Dorsolateral prefrontal cortex (tissue), 122 donors: ENCODE measurements at places on chromosomes 11 and 22. TPM values are rescaled to one million over a fixed set of nuclear protein-coding genes. Genes with fewer than 3 reads are reported as not detected.

Gene FOLR2
- 4.7 TPM for total RNA-seq

- DNase-seq, result no peak
These were observed 5.5 kb downstream of the ADM start for GRCh38 chr11:10310301-10310841.

Gene MUC6
- not detected for total RNA-seq

DNA sequence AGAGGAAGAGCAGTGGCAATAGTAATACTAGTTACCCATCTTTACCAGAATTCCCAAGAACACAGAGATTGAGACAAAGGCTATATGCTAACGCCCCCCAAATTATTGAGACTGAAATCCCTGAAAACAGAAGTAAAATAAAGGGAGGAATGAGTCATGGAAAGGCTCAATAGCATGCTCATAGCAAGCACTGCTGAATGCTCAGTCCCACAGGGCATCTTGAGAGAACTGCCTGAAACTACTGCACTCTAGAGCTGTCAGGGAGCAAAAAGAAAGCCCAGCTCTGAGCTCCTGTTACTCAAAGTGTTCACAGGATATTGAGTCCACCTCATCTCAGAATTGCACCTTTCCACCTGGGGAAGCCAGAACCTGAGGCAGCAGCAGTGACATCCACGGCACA lies 44.1 kb upstream of the FIBIN start:
- no peak for DNase-seq

DNA sequence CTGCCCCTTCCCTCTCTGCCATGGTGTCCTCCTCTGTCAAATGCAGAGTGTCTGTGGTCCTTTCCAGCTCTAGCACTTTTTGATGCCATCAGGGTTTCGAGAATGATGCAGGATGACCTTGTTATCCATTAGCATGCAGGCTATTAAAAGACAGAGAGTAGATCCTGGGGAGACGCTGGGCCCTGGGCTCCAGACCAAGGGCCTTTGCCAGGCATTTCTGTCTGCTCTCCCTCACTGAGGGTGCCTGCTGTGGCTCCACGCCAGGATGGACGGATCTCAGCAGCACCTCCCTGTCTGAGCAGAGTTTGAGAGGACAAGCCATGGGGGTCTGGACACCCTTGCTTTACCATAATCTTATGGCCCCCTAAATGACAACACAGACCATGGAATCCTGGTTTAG lies 110.8 kb upstream of the CD82 start:
- no peak for DNase-seq

GRCh38 chr22:45893516-45893915 lies 83.4 kb downstream of the WNT7B start:
- DNase-seq, result no peak

Gene PAMR1
- total RNA-seq, result 32.7 TPM

Gene SCUBE1
- 0.46 TPM for total RNA-seq

GRCh38 chr22:31313366-31314147 lies 21.3 kb upstream of the PIK3IP1 start:
- DNase-seq, result no peak

- no peak for DNase-seq
These were observed 74.6 kb downstream of the ADM start for GRCh38 chr11:10379426-10379825.

Gene HIC2
- 8.3 TPM for total RNA-seq

DNA sequence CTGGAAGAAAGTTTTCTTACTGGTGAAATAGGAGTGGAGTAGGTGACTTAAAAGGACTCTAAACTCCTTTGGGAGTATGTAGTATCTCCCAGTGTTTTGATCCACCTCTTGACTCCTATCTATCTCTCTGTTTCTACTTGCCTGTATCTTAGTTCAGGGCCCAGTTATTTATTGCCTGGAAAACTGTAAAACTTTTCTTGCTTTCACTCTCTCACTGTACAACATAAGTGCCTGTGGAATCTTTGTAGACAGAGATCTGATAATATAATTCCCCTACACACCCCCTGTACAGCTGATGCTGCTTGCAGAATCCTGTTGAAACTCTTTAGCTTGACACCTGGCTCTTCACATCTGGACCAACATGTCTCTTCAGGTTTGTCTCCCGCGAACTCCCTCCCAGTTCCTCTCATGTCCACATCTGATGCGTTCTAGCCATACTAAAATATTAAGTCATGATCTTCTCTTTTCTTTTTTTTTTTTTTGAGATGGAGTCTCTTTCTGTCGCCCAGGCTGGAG lies 26.5 kb upstream of the SESN3 start:
- no peak for DNase-seq

Gene PGA4
- total RNA-seq, result 0.50 TPM

Gene SAA4
- not detected for total RNA-seq

- DNase-seq, result no peak
These were observed 391.1 kb downstream of the TENM4 start for GRCh38 chr11:79049741-79050179.

Gene CARNS1
- total RNA-seq, result 122 TPM

- no peak for DNase-seq
These were observed at the start of gene SUSD2 for GRCh38 chr22:24181088-24181995. Gene SUSD2, plus strand, starts transcription at chr22:24181487. Its CDS starts 33 bp downstream, at chr22:24181520.

Gene ZBTB16
- total RNA-seq, result 176 TPM

DNA sequence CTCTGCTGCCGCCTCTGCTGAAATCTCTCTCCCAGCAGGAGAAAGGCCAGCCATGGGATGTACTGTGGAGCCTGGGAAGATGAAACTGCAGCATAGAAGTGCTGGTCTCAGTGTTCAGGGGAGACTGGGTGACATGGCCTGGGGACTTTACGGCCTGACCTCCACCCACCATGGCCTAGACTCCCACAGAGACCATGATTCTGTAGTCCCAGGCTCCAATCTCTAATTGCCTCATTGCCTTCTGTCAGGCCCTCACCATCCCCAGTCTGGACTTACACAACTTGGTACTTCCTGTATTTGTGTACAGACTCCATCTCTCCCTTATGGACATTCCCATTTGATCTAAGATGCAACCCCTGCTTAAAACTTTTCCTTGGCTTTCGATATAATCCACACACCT lies 43.1 kb downstream of the TRAF6 start:
- DNase-seq, result no peak

- DNase-seq, result no peak
These were observed 120.2 kb upstream of the TBCEL start for GRCh38 chr11:120903686-120904085.

Gene CDC45
- not detected for total RNA-seq

DNA sequence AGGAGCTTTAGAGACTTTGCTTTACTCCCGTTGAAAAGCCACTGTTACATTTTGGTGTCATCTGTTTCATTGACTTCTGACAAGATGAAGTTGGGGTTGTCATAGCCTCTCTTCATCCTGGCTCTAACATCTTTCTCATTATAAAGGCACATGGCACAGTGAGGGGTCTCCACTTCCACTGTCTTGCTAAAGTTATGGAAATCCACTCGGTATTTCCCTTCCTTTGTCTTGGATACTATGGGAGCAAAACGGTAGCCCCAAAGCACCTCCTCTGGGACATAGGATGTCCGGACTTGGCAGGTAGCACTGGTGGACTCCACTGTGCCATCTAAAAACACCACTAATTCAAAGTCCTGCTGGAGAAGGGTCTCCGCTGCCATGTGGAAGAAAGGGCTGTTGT lies 28.0 kb downstream of the KCNJ1 start:
- DNase-seq, result no peak

GRCh38 chr11:40722179-40722795 lies 737.2 kb downstream of the LRRC4C start:
- no peak for DNase-seq

- no peak for DNase-seq
These were observed 5.4 kb downstream of the PCF11 start for GRCh38 chr11:83162377-83162776.

DNA sequence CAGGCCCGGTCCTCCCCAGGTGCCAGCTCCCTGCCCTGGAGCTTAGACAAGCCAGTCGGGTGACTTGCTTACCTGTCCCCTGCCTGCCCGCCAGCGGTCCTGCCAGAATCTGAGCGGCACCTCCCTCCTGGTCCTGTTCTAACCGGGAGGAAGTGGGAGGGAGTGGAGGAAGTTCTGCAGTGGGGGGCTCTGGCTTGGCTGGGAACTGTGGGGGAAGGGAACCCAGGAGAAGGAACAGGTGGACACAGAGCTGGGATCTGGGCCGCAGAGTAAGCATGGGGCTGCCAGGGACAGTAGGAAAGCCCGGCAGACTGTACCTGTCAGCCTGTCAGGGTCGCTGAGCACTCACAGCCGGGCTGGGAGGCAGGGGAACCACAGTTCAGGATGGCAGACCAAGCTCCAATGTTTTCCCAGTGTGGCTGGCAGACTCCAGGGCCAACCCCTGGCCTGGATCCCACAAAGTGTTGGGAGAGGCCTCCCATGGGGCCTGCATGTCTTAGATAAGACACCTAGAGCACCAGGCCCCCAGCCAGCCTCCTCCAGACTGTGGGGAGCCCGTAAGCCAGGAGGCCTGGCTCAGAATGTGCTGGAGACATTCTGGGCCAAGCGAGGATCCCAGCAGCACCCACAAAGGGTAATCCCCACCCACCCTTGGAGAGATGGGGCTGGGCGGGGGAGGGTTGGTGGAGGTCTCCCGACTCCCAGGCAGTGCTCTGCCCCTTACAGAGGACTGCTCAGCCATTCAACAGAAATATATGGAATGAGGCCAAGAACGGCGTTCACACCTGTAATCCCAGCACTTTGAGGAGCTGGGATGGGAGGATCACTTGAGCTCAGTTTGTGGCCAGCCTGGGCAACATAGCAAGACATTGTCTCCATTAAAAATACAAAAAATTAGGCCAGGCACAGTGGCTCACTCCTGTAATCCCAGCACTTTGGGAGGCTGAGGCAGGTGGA lies 2.3 kb downstream of the CYB5R3 start:
- no peak for DNase-seq

DNA sequence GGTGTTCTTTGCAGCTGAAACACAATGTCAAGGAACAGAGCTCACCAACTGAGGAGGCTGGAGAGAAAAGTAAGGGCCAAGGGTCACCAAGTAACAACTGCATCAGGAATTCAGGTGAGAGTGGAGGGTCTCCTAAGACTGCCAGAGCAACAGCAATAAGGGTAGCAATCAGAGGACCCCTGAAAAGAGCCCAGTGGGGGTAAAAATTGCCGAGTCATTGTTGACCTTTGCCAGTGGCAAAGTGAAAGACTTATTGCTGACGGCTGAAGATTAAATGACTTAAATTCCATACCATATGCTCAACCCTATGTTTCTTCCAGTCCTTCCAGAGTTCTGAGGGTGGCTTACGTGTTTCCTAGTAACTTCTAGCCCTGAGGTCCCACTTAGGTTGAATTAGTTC lies 51.9 kb upstream of the ARHGAP42 start:
- DNase-seq, result no peak

Gene GLYATL2
- 2.7 TPM for total RNA-seq

Gene GAL3ST1
- 9.6 TPM for total RNA-seq

GRCh38 chr11:64887757-64888405 lies 9.5 kb upstream of the EHD1 start:
- peak; percentile 76 for DNase-seq

DNA sequence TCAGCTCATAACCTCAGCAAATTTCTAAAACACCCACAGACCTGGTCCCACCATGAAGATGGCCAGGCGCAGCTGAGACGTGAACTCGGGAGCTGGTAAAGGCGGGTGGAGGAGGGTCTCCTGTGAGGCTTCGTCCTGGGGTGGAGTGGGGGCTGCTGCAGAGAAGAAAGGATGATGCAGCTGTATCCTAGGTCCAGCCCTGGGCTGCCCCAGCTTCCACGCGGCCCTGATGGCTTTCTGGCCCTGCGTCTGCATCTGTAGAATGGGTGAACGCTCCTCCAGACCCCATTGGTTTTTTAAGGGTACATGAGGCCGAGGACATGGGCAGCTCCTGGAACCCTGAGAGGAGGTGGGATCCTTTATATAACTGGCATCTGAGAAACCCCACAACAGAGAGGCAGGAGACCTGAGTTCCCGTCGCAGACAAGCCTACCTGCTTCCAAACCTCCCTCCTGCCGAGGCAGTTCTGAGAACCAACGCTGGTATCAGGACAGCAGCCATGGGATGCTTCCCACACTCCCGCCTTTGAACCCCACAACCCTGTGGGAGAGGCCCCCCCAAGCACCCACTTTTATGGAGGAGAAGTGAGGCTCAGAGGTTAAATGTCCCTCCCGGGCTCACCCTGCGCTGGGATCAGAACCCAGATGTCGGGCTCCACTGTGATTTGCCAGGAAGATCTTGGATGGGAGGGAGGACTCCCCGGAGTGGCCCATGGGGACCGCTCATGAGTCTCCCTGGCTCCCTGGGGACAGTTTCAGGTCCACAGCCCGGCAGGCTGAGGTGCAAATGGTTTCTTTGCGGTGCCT lies 55.2 kb upstream of the FGF3 start:
- DNase-seq, result no peak

DNA sequence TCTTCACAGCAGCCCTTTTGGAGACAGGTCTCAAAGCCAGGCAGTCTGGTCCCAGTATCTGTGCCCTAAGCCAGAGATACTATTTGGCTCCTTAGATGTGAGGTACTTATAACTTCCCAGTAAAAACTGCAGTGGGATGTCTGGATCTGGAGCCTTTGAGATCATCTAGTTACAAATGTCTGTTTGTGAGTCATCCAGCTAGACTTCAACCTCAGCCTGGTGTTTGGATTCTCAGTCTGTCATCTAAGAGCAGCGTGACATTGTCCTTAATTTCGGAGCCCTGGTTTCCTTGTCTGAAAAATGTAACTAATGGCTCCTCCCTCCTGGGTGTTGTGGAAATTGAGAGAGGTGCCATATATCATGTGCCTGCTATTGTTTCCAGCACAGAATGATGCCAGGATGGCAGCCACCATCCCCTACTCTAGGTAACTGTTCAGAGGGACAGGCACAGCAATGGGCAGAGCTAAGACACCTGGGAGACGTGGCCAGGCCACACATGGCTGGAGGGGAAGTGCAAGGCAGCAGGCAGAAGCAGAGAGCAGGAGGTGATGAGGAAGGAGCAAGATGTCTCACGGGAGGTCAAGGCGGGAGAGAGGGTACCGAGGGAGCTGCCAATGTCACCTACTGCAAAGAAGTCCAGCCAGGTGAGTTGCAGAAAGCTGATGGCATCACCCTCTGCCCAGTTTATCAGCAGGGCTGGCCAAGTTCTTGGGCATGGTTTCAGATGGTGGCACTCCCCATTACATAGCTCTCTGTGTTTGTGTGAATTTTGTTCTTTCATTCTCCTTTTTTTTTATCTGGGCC lies 20.6 kb upstream of the ST3GAL4 start:
- no peak for DNase-seq

GRCh38 chr11:13702071-13702470 lies 33.6 kb downstream of the FAR1 start:
- DNase-seq, result no peak

Gene PACSIN3
- 24.6 TPM for total RNA-seq
